ENCODE measurements at places on chromosomes 5 and 9.

DNA sequence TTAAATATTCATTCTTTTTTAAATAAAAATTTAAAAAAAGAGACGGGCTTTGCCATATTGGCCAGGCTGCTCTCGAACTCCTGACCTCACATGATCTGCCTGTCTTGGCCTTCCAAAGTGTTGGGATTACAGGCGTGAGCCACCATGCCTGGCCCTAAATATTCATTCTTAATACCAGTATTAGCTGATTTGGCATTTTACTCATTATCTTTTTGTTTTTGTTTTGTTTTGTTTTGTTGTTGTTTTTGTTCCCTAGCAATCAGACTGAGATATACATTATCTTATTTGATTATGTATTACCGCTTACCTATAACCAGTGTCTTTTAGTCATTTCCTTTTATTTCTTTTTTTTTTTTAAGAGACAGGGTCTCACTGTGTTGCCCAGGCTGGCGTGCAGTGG lies 37.9 kb downstream of the RNF44 start:
- DNase-seq: no peak

- DNase-seq: no peak
These were observed 71.3 kb downstream of the PSAT1 start for GRCh38 chr9:78368236-78368635.

DNA sequence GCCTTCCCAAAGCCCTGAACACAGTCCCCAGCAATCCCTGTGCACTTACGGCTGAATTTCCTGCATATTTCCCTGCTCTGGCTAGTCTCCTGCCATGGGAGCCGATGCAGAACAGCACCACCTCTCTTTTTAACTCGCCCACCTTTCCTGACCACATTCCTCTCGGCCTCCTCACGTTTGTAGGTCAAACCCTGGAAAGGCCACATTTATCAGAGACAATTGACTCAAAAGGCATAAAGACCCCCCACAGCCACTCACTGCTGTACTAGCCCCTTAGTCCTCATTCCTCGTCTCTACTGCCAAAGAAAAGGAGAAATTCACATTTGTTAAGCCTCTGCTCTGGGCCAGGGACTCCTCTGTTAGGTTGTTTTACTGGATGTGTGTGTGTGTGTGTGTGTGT lies 43.6 kb downstream of the ENC1 start:
- DNase-seq: no peak

- DNase-seq: no peak
These were observed 21.0 kb downstream of the PCDH1 start for GRCh38 chr5:141857226-141857625.

DNA sequence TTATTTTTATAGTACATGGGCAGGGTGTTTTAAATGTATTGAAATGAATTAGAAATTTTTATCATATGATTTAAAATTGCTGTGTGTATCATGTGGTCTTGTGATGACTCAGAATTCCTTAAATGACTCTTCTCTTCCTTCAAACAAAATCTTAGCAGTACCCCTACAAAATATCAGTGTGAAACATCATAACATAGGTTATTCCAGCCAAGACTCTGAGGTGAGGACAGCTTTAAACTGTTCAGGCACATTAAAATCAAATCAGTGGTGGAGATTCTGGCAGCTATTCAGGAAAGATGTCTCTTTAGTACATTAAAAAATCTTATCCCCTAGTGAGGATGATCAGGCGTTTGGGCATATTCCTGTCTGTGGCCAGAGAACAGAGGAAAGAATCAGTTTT lies 174.0 kb downstream of the MAN2A1 start:
- no peak for DNase-seq

- no peak for DNase-seq
These were observed 115.9 kb upstream of the FCN2 start for GRCh38 chr9:134764473-134765269.

- DNase-seq: no peak
These were observed 811 bp upstream of the LRRTM2 start for GRCh38 chr5:138875946-138876345.

- no peak for DNase-seq
These were observed 51.4 kb downstream of the COL5A1 start for GRCh38 chr9:134693011-134693410.

- no peak for DNase-seq
These were observed 30.5 kb downstream of the SLC9A3 start for GRCh38 chr5:493758-494157.

GRCh38 chr9:105679257-105680022 lies 14.9 kb upstream of the TMEM38B start:
- DNase-seq: no peak

GRCh38 chr9:136671646-136672430 lies 9.1 kb downstream of the EGFL7 start:
- DNase-seq: no peak

DNA sequence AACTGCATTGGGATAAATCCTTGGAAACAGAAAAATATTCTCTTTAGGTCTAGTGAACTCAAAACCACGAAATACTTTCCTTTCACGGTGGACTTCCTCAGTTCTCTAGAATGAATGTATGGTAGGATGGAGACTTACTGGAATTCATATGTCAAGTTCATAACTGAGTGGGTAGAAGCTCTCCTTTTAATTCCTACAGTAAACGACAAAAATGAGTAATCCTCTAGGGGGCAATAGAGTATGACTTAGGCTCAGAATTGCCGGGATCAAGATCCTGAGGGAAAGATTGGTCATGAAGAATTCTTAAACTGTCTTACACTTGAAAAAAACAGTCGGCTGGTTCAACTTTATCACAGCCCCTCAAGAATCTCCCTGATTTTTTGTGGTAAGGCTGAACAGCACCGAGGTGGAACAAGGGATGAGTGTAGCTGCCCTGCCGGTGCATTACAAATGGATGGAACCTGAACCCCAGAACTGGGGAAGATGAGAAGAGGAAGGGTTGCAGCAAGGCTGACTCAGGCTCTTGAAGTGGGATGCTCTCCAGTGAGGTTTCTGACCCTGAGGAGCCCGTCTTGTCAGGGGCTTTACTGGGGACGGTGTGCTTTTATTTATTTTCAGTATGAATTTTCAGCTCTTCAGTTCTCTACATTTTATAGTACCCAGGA lies 14.0 kb upstream of the LOX start:
- DNase-seq: peak; percentile 1

GRCh38 chr5:54673523-54674225 lies 156.1 kb downstream of the SNX18 start:
- DNase-seq: no peak

GRCh38 chr9:131641618-131642495 lies 96.5 kb downstream of the PRRT1B start:
- DNase-seq: peak; percentile 75
